EH (cell line): ENCODE measurements at places on chromosomes 5 and 9.
A peak's percentile ranks its signal among the peaks of the same experiment; 100 is the strongest.

DNA sequence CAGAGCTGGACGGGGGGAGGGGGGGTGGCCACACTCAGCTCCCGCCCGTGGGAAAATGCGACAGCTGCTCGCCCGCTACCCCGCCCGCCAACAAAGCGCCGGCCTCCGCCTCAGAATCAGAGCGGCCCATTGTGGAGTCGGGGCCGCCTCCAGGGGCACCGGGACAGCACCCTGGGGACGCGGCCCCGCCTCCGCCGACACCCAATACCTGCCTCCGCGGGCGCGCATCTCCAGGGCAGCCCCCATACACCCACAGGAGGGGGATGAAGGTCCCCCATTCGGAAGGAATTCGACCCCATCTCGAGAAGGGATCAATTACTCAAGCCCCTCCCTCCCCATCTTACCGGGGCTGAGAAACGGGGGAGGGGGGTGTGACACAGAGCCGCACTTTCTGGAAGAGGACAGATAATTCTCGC, 1.3 kb downstream of the NOTCH1 start:
- peak; percentile 50 for DNase-seq

DNA sequence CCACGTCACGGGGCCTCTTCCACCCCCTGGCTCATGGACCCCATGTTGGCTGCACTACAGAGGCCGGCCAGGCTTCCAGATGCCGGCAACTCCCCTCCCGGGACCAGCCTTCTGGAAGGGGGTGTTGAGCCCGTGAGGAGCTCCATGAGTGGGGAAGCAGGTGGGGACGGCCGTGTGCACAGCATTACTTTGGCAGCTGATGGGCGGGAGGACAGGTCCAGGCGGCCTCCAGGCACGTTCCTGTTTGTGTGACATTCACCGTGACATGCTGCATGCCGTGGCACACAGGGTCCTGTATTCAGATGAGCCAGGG, 29.1 kb upstream of the ABO start:
- DNase-seq = no peak

GRCh38 chr5:60598424-60598823, 101.5 kb downstream of the DEPDC1B start:
- DNase-seq = no peak

DNA sequence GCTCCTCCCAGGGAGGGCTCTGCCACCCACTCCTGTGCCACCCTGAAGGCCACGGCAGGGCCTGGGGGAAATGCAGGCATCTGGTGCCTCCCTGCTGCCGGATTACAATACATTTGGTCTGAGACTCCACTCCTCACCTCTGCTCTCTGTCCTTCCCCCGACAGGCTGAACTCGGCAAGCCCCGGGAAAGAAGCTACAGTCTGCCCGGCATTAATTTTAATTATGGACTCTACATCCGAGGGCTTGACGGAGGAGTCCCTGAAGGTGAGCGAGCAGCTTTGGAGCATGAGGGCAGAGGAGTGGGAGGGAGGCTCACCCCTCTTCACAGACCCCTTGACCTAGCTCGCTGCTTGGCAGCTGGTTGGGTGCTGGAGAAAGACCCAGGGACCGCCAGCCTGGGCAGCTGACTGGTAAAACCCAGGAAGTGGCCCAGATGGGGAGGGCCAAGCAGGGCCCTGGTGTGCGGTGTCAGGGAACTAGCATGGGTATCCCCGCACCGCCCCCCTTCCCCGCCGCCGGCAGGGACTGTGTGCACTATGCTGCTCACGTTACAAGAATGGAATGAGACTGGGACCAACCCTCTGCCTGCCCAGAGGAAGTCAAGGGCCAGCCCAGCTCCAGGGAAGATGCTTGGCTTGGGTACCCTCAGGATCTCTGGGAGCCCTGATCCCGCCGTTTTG, 83.7 kb upstream of the BARHL1 start:
- peak; percentile 48 for DNase-seq

GRCh38 chr5:35115920-35116319, 68.2 kb upstream of the AGXT2 start:
- DNase-seq = no peak

GRCh38 chr5:55220433-55221185, 6.5 kb downstream of the MCIDAS start:
- peak; percentile 27 for DNase-seq

DNA sequence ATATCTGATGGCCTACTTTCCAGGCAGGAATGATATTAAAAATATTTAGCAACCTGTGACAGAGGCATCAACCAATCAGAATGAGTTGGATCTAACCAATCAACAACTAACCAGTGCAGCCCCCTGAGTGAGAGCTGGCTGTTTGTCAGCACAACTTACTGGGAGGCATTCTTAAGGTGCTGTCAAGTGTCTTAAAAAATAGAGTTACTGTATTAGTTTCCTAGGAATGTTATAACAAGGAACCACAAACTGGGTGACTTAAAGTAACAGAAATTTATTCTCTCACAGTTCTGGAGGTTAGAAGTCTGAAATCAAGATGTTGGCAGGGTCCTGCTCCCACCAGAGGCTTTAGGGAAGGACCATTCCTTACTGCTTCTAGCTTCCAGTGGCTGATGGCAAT, 85.2 kb downstream of the ATG10 start:
- DNase-seq = peak; percentile 7

DNA sequence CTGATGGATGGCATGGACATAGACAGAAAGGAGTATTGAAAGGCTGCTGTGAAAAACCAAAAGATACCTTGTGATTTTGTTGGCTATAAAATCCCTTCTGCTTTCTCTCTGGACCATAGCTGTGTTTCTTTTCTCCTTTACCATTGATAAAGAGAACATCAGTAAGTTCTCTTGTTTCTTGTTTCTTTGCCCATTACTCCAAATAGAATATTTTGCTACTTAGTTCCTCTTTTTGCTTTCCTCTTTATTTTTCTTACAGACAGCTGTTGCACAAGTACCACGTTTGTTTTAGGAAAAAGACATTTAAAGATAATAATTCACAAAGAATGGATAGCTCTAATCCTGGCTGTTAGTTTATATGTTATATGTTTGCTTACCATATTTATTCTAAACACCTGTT, 1129.2 kb downstream of the DTWD2 start:
- DNase-seq = no peak

DNA sequence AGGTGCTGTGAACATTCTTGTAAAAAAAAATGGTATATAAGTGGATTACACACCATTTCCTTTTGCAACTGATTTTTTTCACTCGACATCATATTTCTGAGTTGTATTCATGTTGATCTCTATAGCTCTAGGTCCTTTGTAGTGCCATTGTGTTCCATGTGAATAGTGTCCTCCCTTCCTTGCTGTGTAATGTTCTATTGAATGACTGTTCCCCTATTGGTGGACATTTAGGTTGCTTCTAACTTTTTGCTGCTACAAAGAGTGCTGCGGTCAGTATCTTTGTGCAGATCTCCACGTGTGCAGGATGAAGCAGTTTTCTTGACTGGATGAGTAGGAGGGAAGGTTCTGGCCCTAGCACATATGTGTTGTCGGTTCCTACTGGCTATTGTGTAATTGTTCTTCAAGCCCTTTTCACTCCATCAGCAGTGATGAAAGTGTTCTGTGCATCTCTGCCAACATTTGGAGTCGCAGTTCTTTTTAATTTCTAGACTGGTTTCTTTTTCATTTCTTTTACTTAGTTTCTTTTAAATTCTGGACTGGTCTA, 20.2 kb downstream of the DAB2IP start:
- peak; percentile 55 for DNase-seq

GRCh38 chr5:169754737-169755136, 117.7 kb downstream of the DOCK2 start:
- no peak for DNase-seq

GRCh38 chr5:36653044-36653705, 46.8 kb downstream of the SLC1A3 start:
- no peak for DNase-seq

- peak; percentile 98 for DNase-seq
Observed at GRCh38 chr9:110936719-110937452, 101.4 kb downstream of the LPAR1 start.

GRCh38 chr9:90860826-90861225, 59.2 kb downstream of the SYK start:
- no peak for DNase-seq

DNA sequence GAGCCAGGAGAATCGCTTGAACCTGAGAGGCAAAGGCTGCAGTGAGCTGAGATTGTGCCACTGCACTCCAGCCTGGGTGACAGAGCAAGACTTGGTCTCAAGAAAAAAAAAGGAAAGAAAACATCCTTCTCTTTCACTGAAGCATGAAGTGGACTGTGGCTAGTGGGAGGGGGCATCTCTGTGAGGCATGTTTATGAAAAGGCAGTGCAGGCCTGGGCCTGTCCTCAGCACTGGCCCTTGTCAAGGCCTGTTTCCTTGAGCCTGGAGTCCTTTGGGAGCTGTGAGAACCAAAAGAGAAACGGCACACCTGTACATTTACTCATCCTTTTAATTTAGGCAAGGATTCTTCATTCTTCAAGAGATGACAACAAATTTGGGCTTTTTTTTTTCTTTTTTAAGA, 18.3 kb upstream of the FUBP3 start:
- no peak for DNase-seq

GRCh38 chr5:170565072-170565471, 61.3 kb downstream of the KCNIP1 start:
- no peak for DNase-seq

DNA sequence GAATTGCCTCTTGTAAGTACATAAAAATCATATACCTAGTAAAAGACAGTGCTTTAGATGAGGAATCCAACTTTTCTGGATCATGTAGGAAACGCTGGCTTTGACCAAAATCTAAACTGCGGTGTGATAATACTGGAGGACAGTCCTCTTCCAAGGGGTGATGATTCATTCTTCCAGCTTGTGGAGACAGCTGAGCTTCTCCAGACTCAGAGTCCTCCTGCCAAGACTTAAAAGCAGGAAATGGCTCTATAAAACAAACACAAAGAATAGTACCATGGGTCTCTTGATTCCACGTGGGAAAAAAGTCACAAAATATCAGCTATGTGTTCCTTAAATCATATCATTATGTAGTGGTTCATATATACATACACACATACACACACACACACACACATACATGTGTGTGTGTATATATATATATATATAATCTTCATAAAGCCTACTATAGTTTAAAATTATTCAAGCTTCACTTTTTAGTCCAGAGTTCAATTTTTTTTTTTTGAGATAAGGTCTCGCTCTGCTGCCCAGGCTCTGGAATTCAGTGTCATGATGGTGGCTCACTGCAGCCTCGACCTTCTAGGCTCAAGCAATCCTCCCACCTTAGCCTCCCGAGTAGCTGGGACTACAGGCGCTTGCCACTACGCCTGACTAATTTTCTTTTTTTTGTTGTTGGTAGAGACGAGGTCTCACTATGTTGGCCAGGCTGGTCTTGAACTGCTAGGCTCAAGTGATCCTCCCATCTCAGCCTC, 65.0 kb downstream of the PKD2L2 start:
- DNase-seq = peak; percentile 95

GRCh38 chr9:120845255-120845654, 2.5 kb upstream of the PSMD5 start:
- DNase-seq = no peak

GRCh38 chr9:73038089-73038509, 85.2 kb upstream of the ALDH1A1 start:
- no peak for DNase-seq

DNA sequence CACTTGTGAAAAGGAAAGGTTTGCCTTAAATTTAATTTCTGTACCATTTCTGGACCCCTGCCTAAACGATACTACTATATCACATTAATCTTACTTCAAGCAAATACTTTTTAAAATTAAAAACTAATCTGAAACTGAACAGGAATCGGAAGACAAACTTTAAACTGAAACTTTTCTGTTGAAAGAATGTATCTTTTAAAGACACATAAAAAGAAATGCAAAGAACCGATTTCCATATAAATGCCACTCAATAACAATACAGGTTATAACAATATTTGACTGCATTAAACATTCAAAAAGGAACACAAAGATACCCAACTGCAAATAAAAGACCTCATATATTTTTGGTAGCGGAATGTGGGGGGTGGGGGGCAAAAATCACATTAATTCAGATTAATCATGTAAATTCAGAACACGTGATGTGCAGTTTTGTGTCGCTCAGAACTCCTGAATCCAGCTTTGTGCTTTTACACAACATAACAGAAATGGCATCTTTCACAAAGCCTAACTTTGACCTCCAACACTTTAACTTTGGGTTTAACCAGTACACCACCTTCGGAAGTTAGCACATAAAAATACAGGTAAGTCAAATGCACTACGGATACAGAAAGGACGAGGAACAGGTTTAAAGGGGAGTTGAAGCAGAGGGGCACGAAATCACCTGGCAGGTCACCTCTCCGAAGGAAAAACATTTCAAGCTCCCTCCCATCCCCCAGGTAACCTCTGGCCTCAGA, 925 bp downstream of the LIFR start:
- no peak for DNase-seq

GRCh38 chr5:89686081-89686765, 723.3 kb downstream of the CETN3 start:
- no peak for DNase-seq
